ENCODE measurements at places on chromosomes 5 and 9. TPM values are rescaled to one million over a fixed set of nuclear protein-coding genes. Genes with fewer than 3 reads are reported as not detected.

Gene SLC6A7
- total RNA-seq: not detected

- ATAC-seq: no peak
These were observed 204.1 kb downstream of the SEC61B start for GRCh38 chr9:99425923-99426842.

- no peak for ATAC-seq
These were observed 7.2 kb upstream of the HOMER1 start for GRCh38 chr5:79521156-79521555.

DNA sequence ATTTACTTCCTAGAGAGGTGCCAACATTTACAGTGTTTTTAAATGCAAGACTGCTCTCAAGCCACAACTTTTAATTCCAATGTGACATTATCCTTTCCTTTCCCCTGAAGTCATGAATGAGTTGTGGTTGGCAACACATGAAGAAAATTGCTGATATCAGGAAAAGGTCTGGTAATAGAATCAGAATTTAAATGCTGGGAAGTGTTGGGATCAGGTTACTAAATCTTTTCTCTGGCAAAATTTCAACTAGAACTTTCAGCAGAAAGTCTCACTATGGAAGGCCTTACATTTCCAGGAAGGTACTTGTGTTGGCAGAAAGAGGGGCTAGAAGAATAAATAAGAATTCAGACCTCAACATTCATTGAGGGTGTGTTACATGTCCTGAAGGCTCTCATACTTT lies 10.6 kb upstream of the SLC44A1 start:
- no peak for ATAC-seq

Data from activated T-helper 17 cell treated with anti-CD3 and anti-CD28 coated beads, Interleukin-2, amount 50 U/mL, for 72 hours (primary cell).